GOT3 (cell line): ENCODE measurements at places on chromosomes 5 and 9.

DNA sequence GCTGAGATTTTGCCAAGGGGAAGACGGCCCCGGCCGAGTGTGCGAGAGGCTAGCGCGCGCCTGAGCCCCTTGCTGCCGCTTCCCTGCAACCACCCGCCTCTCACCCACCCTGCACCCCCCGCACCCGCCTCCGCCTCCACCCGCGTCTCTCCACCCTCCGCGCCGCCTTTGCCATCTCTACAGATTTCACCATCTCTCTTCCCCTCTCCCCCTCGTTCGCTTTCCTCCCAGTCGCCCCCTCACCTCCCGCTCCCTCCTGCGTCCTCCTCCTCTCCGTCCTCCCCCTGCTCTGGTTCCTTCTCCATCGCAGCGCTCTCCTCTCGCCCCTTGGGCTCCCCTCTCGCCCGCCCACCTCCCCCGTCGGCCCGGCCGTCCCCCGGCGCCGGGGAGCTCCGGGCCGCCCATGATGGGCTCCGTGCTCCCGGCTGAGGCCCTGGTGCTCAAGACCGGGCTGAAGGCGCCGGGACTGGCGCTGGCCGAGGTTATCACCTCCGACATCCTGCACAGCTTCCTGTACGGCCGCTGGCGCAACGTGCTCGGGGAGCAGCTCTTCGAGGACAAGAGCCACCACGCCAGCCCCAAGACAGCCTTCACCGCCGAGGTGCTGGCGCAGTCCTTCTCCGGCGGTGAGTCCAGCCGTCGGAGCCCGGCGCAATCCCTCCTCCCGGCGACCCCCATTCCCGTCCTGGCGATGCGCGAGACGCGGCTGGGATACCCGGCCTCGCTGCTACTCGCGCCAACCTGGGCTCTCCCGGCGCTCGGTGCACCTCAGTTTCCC lies at the start of gene PRDM12:
TSS of gene PRDM12 (plus strand) at position 344 of the 778 bp plus-strand sequence. CDS start at position 404, 60 bp downstream.
- no peak for DNase-seq

GRCh38 chr5:160020266-160020770 lies 11.4 kb downstream of the TTC1 start:
- no peak for DNase-seq

DNA sequence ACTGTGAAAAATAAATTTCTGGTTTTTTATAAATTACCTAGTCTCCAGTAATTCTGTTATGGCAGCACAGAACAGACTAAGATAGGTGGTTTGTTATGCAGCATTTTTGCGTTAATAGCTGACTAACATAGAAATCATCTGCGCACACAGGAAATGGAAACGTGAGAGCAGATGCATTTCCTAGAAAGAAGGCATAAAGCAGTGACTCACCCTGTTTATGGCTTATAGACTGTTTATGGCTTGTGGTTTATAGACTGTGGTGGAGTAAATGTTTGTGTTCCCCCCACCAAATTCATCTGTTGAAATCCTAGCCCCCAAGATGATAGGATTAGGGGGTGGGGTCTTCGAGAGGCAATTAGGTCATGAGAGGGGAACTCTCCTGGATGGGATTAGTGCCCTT lies 18.3 kb upstream of the OSMR start:
- no peak for DNase-seq

GRCh38 chr5:10591966-10592365 lies 28.1 kb downstream of the ANKRD33B start:
- no peak for DNase-seq

GRCh38 chr5:137888863-137889759 lies at the start of gene PKD2L2:
PKD2L2 (plus strand) TSS chr5:137889457; CDS start chr5:137889492, 35 bp downstream.
- DNase-seq, result peak; percentile 56

GRCh38 chr9:133126697-133127339 lies 5.8 kb upstream of the RALGDS start:
- no peak for DNase-seq
